ENCODE measurements at places on chromosomes 2 and 18. TPM values are rescaled to one million over a fixed set of nuclear protein-coding genes. Genes with fewer than 3 reads are reported as not detected.

- no peak for DNase-seq
These were observed 350.5 kb upstream of the ETAA1 start for GRCh38 chr2:67046591-67046990.

DNA sequence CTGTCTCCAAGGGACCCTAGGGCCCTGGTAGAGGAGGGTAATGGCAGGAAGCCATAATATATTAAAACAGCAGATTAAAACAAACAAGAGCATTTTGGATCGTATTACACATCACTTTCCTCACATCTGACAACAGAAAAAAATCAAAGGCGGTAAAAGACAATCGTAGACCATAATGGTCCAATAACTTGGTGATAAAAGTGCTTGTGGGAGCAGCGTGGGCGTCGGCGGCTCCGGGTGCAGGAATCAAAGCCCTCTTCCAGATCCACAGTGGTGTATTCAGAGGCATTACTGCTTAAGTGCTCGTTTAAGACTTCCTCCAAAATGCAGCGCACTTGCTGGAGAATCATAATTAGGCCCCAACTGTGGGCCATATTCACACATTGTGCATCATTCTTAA lies 68.0 kb downstream of the FECH start:
- DNase-seq = no peak

DNA sequence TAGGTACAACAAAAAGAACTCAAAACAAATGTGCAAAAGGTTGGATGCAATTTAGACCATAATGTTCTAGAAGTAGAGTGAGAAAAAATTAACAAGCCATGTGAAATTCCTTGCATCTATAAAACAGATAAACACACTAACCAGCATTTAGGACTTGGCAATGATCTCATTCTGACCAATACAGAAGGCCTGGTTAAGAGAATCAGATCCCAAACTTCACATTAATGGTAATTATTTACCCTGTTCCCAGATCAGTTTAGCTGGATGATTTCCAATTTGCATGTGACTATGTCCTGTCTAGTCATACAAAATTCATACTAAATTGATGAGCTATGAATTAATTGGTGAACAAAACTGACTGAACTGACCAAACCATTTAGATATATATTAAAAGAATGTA lies 98.4 kb upstream of the FIGN start:
- no peak for DNase-seq

DNA sequence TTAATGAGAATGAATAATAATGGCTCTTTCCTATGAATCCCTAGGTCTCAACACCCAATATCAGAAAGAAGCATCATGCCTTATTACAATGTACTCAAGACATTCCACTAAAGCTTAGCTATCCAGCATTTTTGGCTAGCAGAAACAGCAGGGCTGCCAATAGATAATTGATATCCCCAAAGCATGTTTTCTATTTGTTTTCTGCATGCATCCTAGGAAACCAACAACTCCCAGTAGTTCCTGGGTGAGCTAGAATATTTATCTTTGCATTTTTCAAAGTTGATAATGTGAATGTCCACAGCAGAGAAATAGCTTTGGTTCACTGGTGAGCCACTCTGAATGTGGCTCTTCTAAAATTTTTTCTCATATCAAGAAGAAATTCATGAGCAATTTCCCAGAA lies 5.8 kb upstream of the ANTXR1 start:
- DNase-seq = no peak

- DNase-seq = no peak
These were observed 50.9 kb downstream of the MARCO start for GRCh38 chr2:118992740-118993391.

DNA sequence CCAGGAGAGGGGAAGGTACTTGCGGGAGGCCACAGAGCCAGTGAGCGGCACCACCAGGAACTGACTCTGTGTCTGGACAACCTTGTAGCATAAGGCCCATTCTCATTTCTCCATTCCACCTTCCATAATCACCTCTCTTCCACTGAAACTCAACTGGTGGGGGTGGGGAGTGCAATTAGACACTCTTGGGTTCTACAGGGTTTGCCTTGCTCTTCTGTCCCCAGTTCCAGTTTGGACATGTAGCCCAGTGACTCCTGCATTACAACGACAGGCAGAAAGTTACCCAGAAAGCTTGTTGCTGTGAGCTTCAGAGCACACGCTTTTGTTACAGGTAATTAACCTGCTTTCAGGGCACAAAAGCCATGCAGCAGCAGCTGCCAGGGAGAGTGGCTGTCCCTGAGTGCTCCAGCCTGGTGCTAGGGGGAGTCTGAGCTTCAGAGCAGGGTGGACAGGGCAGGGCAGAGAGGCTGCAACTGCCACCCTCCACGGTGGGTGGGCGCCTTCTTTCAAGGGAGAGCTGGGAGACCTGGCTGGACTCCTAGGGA lies 65.2 kb downstream of the COPS8 start:
- DNase-seq = no peak

DNA sequence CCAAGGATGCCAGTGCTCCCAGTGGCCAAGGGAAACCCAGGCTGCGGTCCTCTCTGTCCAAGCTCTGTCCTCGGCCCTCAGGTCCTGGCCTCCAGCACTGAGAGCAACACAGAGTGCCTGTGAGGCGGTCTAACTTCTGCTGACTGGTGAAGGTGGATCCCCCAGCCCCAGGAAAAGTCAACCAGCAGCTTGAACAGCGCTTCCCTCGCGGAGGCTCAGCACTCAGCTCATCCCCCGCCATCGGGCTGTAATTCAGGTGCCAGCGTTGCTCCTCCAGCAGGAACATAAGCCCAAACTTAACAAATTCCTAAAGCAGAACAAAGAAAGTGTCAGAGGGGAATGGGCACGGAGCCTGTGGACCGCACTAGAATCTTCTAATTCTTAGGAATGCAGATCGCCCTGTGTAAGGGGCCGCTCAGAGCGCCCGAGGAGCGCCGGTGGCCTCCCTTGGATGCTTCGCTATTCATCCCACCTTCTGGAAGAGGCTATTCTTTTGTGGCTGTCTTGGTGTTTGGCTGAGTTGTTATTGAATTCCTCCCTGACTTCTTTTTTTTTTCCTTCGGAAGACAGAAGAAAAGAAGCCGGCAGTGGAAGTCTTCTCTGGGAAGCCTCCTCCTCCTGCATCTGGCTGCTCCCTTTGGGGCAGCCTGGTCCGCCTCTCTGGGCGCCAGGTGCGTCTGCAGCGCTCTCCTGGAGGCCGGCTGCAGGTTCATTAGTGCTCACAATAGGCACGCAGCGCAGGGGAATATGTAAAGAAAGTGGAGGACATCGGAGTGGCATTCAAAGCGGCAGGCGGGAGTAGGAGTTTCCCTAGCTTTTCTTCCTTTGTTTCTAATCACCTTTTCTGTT lies 905.6 kb downstream of the TSN start:
- no peak for DNase-seq

- no peak for DNase-seq
These were observed 909.9 kb upstream of the CHAC2 start for GRCh38 chr2:52857722-52858121.

GRCh38 chr18:4172196-4173100 lies 282.7 kb downstream of the DLGAP1 start:
- DNase-seq = no peak

DNA sequence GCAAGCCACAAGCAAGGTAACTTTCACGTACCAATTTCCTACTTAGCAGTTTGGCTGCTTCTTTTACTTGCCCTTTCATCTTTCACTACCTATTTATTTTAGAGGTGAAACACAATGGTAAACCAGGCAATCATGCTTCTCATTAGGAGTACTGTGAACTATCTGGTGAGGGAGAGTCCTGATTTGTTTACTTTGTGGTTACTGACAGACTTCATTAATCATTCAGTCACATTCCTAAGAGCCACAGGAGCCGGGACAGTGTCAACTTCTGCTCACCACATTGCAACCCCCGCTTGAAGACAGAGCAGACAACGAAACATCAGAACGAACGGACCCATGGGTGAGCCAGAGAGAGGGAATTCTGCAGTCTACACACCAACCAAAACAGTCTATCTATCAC lies 28.8 kb downstream of the TUBB6 start:
- no peak for DNase-seq

- DNase-seq = no peak
These were observed 15.8 kb upstream of the IL1RL1 start for GRCh38 chr2:102295566-102295965.

DNA sequence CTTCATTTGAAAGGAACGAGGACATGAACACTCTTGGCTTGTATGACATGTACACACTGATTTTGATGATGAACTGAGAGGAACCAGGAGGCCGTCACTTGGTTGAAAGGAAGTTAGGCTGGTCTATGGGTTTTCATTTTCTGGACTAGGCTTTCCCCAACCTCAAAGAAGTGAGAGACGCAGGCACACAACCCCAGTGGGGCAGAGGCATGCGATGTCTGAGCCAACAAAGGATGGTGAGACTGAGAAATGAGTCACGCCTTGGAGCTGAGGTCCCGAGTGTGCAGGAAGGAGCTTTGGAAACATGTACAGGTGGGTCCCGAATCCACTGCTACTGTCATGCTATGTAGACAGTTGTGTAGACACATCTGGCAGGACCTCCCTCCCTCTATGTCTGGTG lies 24.1 kb downstream of the SIGLEC15 start:
- DNase-seq = no peak

GRCh38 chr2:105869341-105869740 lies 124.6 kb downstream of the NCK2 start:
- DNase-seq = no peak

Gene C2orf72
- total RNA-seq = 1.1 TPM

Gene LIMS3
- not detected for total RNA-seq

Gene INHA
- not detected for total RNA-seq

Gene LYPD6
- total RNA-seq = 0.57 TPM

Gene RAB6C
- not detected for total RNA-seq

Gene CTLA4
- 1.0 TPM for total RNA-seq

Gene CNGA3
- total RNA-seq = 0.44 TPM

Data from esophagus squamous epithelium (tissue), 5 donors.